ENCODE measurements at places on chromosomes 2 and 18.

DNA sequence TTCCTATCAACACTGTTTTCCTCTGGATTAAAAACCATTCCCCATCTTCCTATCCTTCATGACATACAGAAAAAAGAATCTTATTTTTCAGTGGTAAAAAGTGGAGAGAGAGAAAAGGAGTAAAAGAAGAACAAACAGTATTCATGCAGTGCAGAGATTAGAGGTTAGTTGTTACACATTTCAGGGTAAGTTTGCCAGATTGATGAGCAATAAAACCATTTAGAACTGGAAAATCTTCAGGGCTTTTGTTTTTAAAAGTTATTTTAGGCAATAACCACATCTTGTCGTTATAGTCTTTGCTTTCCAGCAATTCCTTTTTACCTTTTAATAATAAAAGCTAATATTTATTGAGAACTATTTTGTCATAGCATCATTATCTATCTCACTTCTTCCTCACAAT is 104.5 kb downstream of the GPD2 start:
- DNase-seq: no peak

GRCh38 chr2:187502467-187502866 is 51.8 kb downstream of the TFPI start:
- DNase-seq: no peak

GRCh38 chr2:106095478-106096298 is 98.4 kb downstream of the UXS1 start:
- DNase-seq: peak; percentile 80

GRCh38 chr2:33216508-33217182 is 259.8 kb upstream of the RASGRP3 start:
- DNase-seq: no peak

DNA sequence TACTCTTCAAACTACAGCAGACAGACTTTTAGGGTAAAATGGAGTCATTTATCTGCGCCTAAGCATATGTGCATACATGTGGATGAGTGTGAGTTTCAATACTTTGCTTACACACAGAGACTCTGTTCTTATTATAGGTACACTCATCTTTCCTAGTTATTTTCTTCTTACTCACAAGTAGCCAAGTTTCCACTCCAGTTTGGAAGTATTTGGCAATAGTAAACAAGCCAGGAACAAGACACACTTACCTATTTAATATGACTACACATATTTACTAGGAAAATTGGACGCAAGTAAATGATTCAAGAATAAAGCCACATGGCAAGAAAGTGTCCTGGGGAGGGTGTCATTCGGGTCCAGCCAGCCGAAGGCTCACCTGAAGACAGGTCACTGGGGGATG is 414.3 kb downstream of the FBXO15 start:
- no peak for DNase-seq

- DNase-seq: no peak
Observed at GRCh38 chr2:102632380-102633175, 13.2 kb downstream of the SLC9A2 start.

DNA sequence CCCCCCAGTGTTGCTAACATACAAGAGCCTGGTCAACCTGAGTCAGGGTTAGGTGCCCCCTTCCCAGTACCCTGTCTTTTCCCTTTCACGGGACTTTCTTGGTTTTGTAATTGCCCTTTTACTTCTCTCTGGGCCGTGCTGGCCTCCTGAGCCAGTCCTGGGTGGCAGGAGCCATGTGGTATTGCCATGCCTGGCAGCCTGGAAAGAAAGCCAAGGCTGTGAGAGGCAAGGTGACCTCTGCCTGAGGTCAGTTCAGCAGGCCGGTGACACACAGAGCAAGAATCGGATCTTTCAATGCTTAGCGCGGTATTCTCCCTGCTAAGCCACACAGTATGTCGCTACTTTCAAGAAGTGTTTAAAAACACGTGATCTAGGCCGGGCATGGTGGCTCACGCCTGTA is 52.3 kb downstream of the C18orf63 start:
- DNase-seq: no peak

- DNase-seq: no peak
Observed at GRCh38 chr2:110116033-110116710, 550 bp upstream of the MALL start.

GRCh38 chr2:77018219-77018618 is 504.0 kb downstream of the LRRTM4 start:
- no peak for DNase-seq

- DNase-seq: no peak
Observed at GRCh38 chr2:29657674-29658073, 263.7 kb downstream of the ALK start.
